Stimulated activated CD4-positive, alpha-beta T cell treated with anti-CD3 and anti-CD28 coated beads, Interleukin-15, amount 100 ng/mL, for 48 hours (primary cell): ENCODE measurements at places on chromosomes 16 and 17.

DNA sequence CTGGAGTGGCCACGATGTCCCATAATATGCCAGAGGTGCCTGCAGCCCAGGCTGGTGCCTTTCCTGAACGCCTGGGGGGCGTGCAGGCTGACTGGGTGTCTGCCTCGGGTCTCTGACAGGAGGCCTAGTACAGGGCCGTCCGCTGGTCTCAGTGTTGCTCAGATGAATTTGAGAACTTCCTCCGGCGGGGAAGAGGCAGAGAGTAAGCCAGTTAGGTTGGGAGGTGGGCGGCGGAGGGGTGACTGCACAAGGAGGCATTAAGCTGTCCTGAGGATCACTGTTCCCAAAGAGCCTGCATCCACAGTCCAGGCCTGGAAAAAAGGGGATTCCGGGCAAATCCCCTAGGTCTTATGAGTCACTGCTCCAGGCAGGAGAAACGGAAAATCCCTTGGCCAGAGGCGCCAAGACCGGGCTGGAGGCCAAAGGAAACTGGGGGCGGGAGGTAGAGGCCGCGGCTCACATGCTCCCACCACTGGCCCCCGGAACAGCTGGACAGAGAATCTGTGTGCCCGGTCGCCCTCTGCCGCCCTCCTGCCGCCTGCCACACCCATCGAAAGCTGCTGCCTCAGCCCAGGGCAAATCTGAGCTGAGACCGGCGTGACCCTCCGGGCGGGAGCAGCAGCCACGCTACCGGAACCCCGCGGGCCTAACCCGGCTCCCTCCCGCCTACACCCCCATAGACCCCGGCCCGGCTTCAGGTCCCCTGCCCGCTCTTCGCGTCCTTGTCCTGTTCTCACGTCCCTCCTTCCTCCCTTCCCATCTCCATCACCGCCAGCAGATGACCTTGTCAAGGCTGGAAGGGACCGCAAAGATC, 1.2 kb downstream of the TRIM47 start:
- no peak for DNase-seq

GRCh38 chr17:31541559-31541958, 150.1 kb downstream of the RAB11FIP4 start:
- DNase-seq = no peak

DNA sequence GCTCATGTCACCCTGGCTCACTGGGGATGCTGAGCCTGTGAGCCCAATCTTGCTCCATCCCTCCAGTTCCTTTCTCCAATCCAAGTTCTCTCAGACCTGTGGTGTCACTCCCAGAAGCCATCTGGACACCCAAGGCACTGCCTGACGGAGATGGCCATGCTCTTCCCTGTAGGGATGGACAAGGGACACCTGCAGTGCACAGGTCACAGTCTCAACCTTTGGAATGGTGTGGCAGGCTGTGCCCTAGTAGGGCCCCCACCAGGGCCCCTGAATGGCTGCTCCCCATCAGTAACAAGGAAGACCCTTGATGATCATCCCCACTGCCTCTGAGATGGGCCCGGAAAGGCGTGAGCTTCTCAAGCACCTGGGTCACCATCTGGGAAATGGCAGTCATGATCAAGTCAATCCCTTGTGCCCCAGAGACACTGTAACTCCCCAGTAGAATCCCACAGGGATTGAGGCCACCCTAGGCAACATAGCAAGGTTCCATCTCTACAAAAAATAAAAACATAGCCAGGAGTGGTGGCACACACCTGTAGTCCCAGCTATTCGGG, 822.5 kb downstream of the KCNJ18 start:
- no peak for DNase-seq

- peak; percentile 32 for DNase-seq
These were observed 9.3 kb upstream of the ABCC12 start for GRCh38 chr16:48164907-48165715.

DNA sequence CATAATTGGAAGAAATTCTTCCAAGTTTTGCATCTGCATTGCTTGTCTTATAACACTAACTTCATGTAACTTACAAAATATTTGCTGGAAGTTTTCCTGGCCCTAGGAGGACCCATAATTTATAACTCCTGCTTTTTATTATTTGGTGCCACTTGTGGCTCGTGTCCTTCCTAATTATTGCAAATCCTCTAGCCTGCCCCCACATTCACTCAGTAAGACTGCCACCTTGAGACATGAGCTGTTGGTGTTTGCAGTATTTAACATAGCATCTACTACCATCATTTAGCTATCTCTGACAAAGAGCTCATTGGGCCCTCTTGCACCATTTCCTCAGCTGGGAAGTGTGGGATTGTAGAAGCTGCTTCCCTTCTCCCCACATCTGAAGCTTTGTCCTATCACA, 49.5 kb downstream of the FTO start:
- no peak for DNase-seq

DNA sequence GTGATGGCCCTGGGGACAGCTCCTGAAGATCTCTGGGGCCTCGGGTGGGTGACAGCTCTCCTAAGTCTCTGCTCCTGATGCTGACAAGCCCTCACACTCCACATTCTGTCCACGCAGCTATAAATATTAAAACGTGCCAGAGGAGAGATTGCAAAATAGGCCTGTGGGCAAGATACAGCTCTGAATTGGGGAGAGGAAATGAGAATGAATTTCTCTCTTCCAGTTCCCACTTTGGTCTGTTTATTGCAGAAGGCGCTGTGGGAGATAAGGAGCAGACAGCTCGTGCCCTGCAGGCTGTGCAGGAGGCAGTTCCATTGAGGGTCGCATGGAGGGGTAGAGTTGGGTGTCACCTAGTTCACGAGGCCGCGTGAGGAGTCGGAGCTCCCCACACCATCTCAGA, 87.5 kb upstream of the SDK2 start:
- no peak for DNase-seq

DNA sequence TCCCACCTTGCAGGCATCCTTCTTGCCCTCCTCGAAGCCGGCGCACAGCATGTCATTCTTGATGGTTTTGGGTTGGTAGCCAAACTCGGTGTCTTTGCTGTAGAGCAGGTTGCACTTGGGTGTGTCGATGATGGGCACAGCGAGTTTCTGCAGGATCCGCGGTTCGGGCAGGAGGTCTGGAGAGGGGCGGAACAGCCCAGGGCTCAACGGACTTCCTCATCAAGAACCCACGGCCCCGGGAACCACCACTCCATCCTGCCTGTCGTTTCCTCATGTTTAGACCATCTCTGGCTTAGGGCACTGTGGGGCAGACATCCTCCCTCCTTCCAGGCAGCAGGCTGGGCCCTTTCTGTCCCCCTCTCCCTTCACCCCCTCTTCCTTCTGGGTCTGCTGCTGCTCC, 6.5 kb downstream of the PRSS27 start:
- no peak for DNase-seq

DNA sequence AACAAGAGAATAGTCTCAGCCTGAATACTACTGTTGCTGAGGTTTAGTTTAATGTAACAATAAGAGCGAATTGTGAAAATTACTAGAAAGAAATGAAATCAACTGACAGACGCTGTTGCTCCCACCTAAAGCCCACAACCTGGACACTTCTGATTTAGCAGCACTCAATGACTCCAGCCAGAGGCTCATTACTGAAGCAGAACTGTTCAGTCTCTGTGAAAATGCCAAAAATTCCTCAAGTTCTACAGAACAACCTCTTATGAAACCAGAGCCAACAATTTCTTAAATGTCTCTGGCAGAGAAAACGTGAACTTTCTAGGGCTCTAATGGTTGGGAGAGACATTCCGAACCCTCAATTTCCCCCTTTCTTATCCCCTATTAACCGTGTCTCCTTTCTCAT, 9.9 kb downstream of the PSME3IP1 start:
- DNase-seq = no peak

DNA sequence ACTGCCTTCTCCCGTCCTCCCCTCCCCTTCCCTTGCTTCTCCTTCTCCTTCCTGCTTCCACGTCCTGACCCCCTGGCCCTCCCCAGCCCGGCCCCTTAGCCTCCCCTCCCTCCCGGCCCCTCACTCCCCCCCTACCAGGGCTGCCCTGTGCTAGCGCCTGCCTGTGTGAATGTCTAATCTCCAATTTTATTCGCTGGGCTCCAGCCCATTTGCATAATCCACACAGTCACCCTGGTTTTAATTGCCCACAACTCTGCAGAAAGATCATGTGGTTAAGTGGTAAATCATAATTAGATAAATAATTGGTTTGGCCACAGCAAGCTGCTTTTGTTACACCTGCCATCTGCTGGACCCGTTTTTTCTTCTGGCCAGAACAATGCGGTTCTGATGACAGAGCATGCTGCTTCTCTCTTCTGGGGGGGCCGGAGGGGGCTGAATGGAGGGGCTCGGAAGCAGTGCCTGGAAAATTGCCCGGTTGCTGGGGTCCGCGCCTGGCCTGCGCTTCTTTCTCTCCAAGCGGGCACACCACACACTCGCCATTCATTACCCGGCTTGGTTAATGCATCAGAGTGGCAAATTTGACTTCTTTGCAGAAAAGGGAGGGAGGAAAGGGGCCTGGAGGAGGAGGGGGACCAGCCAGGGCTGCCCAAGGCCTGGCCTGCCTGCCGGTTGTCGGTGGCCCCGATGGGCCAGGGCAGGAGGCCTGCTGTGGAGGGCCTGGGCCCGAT, 19.5 kb upstream of the GSE1 start:
- DNase-seq = no peak

DNA sequence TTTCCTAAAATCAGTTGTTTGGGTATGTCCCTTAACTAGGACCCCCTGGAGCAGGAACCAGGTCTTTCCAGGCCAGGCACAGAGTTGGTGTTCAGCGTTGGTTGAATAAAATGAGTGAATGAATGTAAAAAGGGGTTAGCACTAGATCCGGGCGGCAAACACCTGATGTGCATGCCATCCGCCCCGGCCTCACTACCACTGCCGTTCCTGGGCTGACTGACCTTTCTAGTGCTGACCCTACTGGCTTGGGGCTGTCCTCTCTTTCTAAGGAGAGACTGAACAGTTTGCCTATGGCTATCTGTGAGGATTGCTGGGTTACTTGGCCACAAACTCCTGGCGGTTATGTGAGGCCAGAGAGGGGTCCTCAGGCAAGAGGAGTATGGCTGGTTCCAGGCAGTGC, 10.1 kb upstream of the PHF12 start:
- DNase-seq = no peak
